HuH-7 (cell line): ENCODE measurements at places on chromosomes 12 and 14.
A peak's percentile ranks its signal among the peaks of the same experiment; 100 is the strongest.

GRCh38 chr14:97550463-97550862 lies 753.3 kb downstream of the VRK1 start:
- DNase-seq, result no peak

DNA sequence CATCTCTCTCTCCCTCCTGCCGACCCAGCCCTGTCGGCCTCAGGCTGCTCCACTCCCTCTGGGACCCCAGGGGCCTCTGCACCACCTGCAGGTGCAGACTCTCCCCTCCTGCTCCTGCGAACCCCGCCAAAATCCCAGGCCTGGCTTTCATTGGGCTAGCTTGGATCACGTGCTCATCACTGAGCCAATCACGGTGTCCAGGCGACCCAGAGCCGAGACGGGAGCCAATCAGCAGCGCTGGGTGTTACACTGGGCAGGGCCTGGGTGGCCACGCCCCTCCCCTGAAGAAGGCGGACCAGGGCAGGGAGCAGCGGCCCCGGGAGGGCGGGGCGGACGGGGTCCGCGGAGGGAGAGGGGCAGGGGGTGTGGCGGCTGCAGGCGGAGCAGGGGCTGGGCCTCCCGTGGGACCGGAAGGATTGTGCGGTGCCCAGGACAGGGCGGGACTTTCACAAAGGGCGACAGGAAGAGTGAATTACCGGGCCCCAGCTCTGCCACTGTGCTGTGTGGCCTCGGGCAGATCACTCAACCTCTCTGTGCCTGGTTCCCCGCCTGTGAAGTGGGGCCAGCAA lies 66.6 kb upstream of the FBRSL1 start:
- DNase-seq, result peak; percentile 71

DNA sequence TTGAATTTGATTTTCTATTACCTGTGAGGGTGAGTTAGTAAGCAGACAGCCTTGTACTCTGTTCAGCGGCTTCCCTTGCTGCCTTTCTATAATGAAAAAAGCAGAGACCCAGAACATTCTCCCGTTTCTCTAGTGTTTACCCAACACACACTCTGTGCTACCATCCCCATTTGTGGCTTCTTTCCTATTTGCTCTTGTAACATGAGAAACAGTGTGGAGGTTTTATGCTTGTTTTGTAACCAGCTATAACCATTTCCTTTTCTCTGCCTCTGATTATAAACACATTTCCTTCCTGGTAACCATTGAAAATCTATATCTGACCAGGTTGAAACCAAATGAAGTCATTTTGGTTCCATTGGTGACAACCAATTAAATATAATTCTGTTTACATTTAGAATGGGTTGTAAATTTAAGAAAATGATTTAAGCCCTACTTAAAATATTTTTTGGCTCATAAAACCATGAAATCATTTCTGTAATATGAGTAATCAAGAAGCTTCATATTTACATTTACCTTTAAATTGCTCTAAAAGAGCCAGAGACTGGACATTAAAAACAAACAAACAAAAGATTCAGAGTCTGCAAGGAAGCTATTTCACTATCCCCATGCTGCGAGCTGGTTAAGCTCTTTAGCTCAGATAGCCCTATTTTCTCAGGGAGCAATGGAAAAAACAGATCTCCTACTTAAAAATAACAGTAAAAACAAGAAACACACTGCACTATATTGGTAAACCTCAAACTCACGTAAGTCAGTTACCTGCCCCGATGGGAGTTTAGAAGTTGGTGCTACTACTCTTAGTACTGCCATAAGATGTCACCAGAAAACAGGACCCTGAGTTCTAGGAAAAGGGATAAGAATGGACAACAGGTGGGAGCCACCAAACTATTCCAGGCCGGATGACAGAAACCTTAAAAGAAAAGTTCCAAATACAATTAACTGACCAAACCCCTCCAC lies 206.5 kb upstream of the EEA1 start:
- peak; percentile 32 for DNase-seq

GRCh38 chr14:77320238-77320935 lies at the start of gene POMT2:
Gene POMT2, minus strand, starts transcription at chr14:77320883. Its CDS starts 202 bp downstream, at chr14:77320681.
- DNase-seq, result peak; percentile 85

DNA sequence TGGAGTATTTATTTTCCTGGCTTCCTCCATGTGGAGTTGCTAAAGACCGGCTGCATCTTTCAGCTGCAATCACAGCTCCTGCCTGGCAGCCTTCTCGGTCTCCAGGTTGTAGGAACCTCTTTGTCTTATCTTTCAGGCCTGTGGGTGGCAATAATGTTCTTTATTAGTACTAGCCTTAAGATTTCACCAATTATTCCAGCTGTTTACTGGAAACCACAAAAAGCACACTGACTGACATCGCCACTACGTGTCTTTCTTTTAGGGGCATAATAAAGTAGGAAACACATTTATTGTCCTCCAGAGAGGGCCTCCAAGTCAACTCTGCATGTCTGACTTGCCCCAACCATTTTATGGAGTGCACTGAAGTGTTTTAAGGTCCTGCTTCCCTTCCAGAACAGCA lies 1116.5 kb upstream of the TMEM132C start:
- DNase-seq, result no peak

DNA sequence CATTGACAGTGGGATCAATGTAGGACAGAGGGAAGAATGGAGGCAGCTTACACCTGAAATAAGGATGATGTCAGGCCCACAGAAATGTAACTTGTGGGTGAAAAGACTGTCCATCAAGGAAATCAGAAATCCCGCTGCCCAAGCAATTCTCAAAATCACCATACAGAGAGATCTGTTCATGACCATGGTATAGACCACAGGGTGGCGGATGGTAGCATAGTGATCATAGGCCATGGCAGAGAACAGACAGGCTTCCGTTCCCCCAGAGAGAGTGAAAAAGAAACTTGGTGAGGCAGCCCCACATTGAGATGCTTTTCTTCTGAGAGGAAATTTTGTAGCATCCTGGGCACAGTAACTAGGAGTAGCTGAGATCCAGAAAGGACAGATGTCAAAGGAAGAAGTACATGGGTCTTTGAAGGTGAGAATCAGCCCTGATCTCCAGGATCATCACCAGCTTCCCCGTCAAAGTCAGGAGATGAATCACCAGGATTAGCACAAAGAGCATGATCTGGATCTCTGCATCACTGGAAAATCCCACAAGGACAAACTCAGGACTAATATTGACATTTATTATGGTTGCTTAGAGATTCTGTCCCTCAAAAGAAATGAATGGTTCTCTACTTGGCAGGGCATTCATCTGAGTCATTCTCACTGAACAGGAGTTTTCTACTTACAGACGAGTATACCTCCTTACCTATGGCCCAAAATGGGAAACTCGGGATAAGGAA lies 5.5 kb upstream of the ZNF641 start:
- no peak for DNase-seq

- no peak for DNase-seq
Measured at GRCh38 chr12:38771871-38772270, 133.5 kb downstream of the CPNE8 start.

GRCh38 chr14:103180331-103180730 lies 57.1 kb downstream of the TNFAIP2 start:
- DNase-seq, result no peak

DNA sequence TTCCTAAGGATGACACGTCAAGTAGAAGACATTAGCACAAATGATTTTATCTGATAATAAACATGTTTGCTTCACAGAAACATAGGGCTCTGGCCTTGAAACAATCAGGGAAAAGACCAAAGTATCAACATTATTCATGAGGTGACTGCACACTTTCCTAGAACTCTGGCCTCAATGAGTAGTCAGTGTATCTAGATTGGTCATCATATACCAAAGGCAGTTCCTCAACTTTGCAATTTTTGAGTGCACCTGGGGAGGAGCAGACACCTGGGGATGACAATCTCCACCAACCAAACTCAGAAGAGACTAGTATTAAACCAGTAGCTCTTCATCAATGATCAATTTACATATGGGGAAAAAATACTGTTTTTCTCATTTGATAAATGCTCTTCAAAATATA lies 4.5 kb downstream of the EDDM3A start:
- DNase-seq, result no peak

DNA sequence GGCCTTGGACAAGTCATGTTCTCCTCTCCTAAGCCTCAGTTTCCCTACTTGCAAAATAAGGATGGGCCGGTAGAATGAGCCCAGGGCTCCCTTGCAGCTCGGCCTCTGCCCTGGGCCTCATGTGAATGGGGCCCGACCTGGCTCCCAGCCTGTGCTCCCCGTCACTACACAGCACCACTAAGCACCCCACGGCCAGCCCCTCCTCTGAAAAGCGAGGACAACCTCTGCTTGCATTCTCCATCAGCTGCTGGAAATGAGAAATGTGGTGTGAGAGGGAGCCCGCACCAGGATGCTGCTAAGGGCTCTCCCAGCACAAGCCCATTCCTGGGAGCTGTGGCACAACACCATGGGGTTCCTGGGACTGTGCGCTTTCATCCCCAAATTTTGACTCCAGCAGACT lies 10.2 kb downstream of the SLC25A47 start:
- no peak for DNase-seq

- DNase-seq, result peak; percentile 47
Measured at GRCh38 chr14:103329401-103330347, 4.4 kb upstream of the EIF5 start.

DNA sequence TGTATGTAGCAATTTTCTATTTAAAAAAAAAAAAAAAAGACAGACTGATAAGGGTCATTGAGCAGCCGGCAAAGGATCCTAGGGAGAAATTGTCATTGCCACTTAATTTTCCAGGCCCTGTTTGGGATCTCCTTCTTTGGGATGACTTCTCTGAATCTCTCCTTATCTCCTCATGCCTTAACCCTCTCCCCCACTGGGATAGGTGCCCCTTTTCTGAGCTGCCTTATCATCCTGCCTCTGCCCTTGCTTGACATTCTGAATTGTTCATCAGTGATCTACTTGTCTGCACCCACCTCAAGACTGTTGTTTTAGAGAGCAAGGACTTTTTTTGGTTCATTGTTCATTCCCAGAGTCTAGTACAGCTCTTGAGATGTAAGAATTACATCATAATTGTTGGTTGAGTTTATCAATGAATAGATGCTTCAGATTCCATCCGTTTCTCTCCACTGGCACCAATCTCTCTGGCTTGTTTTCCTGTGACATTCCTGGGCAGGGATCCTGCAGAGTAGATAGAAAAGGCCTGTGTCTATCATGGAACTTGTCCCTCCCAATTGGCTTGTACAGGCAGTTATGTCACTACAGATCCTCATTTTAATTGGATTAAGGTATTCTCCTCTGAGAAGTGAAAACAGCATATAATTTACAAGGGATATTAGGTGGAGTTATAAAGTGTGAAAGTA lies 42.6 kb downstream of the SOCS2 start:
- no peak for DNase-seq

GRCh38 chr14:75578786-75579337 lies 442 bp downstream of the FLVCR2 start:
- peak; percentile 28 for DNase-seq
